Pons (tissue), 1 donor: ENCODE measurements at places on chromosomes 3 and 15.
A peak's percentile ranks its signal among the peaks of the same experiment; 100 is the strongest.

- DNase-seq, result no peak
Measured at GRCh38 chr3:30294241-30294667, 312.1 kb upstream of the TGFBR2 start.

DNA sequence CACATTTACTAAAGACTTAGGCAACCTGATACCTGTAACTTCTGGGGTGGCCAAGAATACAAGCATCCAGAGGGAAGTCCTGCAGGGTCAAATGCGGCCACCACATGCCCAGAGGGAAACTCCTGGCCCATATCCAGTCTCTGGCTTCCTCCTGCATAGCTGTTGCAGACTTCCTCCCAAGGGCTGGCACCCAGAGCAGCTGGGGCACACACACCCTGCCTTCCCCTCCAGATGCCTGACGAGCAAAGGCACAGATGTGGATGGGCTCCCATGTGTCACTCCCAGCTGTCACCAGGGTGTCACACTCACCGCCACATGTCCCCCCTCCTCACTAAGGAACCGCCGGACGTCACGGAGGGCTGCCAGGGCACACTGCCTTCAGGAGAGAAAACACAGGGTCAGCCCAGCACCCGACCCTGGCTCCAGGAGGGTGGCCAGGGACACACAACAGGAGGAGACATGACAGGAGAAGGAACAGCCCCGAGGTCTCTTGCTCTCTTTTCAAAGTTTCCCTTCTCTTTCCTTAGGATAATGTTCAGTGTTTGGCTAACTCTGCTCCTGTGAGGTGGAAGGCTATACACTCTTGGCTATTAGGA lies 13.2 kb downstream of the PFKFB4 start:
- no peak for DNase-seq

GRCh38 chr3:151008699-151009098 lies 36.2 kb upstream of the CLRN1 start:
- DNase-seq, result peak; percentile 51

DNA sequence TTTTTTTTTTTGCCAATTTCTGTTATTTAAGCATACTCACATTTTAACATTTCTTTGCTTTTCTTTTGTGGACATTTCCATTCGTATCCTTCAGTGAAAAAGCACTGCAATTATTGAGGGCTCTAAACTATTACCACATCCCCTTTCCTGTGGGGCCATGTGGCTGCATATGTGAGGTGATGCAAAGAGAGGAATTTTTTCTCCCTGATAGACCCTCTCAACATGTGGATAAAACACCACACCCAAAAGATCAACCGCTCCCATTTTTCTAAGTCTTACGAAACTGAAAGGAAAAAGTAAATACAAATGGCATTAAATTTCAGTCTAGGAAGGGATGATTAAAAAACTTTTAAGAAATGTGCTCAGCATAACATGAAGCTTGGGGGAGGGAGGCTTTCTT lies 68.8 kb downstream of the DNAJC13 start:
- DNase-seq, result no peak

GRCh38 chr3:115877615-115877899 lies 254.2 kb downstream of the GAP43 start:
- DNase-seq, result peak; percentile 39

DNA sequence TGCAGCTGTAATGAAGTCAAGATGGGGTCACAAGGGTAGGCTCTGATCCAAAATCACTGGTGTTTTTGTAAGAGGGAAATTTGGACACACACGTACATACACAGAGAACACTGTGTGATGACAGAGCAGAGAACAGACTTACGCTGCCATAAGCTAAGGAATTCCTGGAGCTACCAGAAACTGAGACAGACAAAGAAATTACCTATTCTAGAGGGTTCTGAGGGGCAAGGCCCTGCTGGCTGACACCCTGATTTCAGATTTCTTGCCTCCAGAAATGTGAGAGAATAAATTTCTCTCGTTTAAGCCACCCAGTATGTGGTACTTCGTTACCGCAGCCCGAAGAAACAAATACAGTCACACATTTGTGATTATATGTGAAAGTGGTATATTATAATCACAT lies 24.8 kb downstream of the CBLB start:
- no peak for DNase-seq

DNA sequence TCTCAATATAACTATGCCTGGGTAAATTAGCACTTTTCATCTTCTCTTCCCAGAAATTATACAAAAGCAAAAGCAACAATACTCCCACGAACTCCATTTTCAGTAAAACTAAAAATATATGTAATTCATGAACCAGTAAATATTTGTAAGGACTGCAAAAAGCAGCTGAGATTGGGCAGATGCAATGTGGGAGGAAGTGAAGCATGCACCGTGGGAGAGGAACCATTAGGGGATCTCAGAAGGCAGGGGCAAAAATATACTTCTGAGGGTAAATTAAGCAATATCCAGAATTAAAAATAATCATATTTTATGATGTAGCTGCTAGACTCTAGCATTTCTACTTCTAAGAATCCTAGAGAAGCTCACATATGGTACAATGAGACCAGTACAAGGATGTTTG lies 20.2 kb downstream of the CFAP91 start:
- DNase-seq, result no peak

- DNase-seq, result no peak
Measured at GRCh38 chr3:170699158-170700053, 113.5 kb upstream of the SLC7A14 start.

DNA sequence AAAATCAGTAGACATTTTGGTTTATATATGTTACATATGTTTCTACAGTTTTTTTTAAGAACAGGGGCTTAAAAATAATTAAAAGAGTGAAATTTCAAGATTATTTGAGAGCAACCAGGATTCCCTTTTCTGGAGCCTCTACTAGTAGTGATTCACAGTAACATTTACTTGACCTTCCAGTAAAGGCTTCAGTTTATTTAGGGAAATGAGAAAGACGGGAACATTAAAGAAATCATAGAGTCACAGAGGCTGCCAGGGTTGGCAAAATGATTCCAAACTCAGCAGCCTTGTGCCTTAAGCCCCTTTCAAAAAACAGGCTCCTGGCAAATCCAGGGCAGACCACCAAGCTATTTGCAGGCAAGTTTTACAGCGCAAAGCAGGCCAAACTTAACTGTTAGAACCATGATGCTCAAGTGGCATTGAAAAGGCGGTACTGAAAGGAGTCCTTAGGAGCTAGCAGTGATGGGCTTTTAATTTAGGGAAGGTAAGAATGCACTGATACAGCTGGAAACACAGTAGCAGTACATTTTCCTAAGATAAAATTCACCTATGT lies 201.1 kb upstream of the ADAMTS9 start:
- DNase-seq, result no peak

DNA sequence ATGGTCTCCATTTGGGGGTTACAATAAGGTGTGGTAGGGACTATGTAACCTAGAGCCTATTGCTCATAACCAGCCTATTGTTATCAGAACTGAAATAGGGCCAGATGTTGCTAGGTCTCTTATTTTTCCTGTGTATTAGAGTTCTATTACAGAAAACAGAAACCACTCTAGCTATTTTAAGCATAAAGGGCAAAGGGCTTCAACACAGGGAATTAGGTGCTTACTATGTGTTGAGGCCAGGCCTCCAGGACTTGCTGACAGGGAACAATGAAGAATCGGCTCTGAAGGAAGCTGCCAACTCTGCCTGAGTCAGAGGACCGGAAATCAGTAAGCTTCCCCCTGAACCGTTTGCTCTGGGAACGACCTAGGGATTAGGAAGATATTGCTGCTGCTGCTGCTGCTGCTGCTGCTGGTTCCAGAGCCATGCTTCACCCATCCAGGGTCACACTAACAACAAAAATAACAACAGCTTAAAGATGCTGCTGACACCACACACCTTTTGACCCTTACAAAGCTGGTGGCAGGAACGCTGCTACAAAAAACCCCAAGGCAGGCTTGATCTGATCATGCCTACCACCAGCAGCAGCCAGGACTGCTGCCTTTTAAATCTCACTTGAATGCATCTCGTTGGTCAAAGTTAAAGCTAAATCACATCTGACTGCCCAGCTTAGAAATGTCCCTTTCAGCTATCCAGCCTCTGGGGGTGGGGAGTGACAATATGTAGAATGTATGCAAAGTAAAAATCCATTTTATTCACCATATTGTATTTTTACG lies 276.9 kb upstream of the IL12A start:
- DNase-seq, result no peak

DNA sequence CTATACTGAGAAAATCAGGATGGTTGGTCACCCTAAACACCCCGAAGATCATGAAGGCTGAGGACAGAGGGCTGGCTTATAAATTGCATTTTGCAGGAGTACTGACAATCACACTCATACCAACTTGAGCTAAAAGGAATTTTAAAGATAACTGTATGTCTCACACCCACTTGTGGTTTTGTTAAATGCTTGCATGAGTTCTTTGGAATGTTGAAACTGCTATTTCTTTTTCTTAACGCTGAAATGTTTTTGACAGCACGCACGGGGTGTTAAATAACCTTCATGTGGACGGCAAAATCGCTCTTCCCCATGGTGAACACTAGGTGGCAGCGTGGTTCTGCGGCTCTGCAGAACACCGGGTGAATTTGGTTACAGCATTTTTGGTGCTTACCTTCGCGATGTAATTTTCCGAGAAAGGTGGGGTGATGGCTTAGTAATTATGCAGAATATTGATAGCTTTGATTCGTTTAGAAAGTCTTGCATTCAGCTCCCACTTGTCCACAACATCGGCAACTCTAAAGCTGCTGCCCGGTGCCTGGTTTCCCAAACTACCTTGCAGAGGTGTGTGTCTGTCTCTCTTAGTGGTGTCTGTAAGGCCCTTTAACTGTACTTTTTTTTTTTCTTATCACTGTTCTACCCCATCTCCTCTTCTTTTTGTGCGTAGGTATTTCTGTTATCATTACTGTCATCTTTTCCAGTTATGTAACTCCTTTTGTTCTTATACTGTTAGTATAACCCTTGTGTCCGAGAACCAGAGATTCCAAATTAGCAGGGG lies 51.7 kb downstream of the ARNT2 start:
- peak; percentile 61 for DNase-seq

- DNase-seq, result no peak
Measured at GRCh38 chr15:57686657-57687056, 19.9 kb upstream of the POLR2M start.

DNA sequence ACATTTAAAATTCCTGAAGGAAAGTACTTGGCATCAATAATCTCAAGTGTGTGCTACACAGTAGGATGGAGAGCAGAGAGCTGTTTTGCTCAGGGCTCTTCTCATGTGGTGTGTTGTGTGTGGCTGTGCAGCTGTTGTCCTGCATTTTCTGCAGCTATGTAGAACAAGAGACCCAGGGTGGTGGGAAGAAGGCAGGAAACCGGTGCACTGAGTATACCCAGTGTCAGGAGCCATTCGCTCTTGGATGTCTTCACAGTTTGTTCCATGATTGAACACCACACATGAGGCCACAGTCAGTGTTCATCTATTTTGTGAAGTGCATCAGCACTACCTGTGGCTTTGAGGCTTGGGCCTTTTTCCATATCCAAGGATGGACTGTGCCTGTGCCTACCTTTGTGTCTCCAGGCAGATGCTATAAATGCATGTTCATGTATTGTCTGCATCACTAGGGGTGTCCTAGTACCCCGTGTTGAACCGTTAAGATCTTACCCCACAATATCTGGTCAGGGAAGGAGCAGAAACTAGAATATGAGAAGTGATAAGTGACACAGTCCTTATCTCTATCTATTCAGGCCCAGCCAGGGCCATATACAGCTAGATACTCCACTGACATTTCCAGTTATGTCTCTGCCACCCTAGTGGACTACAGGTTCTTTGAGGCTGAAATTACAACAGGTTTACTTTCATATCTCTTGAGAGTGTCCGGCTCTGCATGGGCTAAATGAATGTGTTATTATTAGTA lies 194.3 kb downstream of the NR2F2 start:
- DNase-seq, result no peak

DNA sequence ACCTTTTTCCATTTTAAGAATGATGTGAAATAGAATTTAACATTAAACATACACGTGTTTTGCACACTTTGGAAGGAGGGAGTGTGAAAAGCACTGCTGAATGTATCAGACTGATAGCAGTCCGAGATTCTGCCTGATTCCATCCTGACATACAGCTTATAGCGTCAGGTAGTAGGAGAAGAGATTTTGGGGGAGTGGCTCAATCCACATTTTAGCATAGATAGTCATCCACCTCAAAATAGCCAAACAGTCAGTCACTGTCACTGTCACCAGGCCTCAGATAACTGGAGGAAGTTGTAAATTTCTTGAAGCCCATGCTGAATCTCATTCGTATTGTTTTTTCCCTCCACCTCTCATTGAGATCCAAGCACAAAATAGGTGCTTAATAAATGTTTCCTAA lies 35.4 kb upstream of the ARHGEF26 start:
- no peak for DNase-seq

GRCh38 chr15:73746883-73747282 lies 6.3 kb downstream of the INSYN1 start:
- no peak for DNase-seq

DNA sequence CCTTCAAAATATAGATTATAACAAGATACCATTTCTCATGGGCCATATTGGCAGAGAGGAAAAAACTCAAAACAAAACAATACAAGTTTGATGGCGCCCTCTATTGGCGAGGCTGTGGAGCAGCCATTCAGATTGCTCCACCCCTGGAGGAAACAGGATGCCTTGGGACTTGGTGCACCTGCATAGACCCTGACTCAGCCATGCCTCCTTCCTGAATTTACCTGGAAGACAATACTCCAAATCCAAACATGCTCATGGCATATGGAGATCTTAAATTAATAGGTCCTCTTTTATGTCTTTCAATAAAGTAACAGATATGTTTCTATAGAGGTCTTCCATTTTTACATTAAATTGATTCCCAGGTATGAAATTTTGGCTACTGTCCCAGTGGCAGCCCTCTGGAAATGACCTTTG lies 90.0 kb downstream of the APBA2 start:
- DNase-seq, result peak; percentile 72

GRCh38 chr3:158220575-158220974 lies 110.7 kb downstream of the RSRC1 start:
- no peak for DNase-seq

- DNase-seq, result no peak
Measured at GRCh38 chr3:194329583-194329965, 21.6 kb downstream of the CPN2 start.

GRCh38 chr3:62379321-62379798 lies 6.0 kb upstream of the FEZF2 start:
- DNase-seq, result no peak

- DNase-seq, result no peak
Measured at GRCh38 chr15:43748376-43748775, 2.1 kb downstream of the PDIA3 start.

GRCh38 chr15:65355173-65355987 lies 22.4 kb downstream of the IGDCC3 start:
- peak; percentile 80 for DNase-seq

- no peak for DNase-seq
Measured at GRCh38 chr3:79902151-79902550, 134.4 kb upstream of the ROBO1 start.

GRCh38 chr3:127092776-127093175 lies 100.2 kb upstream of the PRR23E start:
- DNase-seq, result no peak

DNA sequence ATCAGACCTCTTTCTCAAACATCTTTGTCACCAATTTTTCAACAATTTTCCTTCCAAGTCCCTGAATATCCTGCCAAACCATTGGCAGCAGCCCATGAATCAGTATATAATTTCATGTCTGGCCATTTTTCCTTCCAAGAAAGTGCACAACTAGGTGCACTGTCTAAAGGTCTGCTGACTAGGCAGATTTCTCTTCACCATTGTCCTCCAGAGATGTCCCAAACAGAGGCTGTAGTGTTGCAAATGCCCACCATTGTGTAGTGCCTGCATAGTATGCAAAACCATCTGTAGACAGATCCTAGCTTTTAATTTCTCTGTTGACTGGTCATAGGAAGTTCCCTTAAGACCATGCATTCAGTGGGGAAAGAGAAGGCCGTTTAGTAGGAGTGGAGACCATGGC lies 25.0 kb upstream of the GOLGA6L2 start:
- DNase-seq, result peak; percentile 21

GRCh38 chr15:72737723-72738122 lies 45.8 kb downstream of the ADPGK start:
- no peak for DNase-seq
